ENCODE measurements at places on chromosomes 4 and X. TPM values are rescaled to one million over a fixed set of nuclear protein-coding genes. Genes with fewer than 3 reads are reported as not detected.

- no peak for DNase-seq
Observed at GRCh38 chrX:101377547-101377946, 8.4 kb downstream of the BTK start.

STEEP1 gene
- total RNA-seq: 43.4 TPM

DNA sequence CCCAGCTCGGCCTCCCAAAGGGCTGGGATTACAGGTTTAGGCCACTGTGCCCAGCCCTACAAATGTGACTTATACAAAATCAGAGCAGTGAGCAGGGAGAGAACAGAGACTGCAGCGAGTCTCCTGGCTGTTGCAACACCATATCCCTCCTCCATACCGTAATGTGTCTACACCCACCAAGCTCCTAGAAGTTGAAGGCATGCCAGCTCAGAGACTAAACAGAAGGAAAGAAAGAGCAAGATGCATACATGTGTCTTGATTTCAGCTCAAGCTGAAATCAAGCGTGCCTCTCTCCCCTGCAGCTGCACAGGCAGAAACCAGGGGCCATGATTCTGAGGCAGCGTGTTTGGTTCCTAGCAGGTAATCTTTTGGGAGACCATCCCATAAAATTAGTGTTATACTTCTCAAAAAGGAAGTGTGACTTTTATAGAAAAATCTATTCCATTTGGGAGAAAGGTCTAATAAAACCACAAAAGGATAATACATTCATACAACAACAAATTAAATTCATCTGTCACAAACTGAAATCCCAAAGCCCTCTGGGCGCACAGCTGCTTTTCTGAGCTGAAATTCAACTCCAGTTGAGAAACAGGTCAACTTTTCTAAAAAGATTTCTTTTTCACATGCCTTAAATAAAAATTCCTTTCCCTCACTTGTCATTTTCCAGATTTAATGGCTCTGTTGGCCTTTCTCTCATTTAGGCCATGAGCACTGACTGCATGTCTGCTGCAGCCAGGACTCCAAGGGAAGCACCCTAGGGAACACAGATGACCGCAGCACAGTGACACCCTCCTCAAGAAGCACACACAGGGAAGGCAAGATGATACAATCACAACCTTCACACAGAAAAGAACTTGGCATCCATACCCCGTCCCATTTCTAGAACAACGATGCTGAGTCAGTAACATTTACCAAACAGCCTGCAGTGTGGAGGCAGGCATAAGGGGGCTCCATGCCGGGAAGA is 34.4 kb downstream of the AFAP1 start:
- DNase-seq: no peak

TKTL2 gene
- 45.9 TPM for total RNA-seq

DNA sequence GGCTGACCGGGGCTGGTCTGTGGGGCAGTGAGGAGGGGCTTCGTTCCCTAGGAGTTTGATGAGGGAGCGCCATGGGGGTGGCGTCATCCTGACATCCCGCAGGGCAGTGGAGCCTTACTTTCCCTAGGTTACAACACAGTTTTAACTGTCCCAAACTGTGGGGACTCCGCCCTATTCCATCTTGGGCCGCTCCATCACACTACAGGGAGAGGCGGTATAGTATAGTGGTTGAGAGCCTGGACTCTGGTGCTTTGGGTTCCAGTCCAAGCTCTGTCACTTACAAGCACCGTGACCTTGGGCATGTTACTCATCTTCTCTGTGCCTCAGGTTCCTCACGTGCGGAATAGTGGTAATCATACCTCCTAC is 44.2 kb downstream of the ZNF185 start:
- no peak for DNase-seq

- DNase-seq: no peak
Observed at GRCh38 chr4:108204518-108204917, 35.8 kb upstream of the LEF1 start.

- DNase-seq: no peak
Observed at GRCh38 chr4:179585761-179586160, 2143.5 kb upstream of the AGA start.

DNA sequence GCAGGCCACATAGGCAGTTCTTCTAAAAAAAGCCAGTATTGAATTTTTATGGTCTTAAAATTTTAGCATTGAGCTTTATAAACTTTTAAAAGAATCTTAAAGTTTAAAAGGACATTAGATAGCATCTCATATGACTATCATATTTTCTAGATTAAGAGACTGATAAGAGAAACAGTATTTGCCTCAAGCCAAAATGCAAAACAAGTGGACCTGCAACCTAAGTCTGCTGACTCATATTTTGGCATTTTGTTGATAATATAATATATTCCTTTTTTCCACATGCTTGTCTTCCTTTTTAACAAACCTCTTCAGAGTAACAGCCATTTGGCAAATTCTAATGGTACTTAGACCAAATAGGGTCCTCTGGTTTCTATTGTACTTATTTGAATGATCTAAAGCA is 328.5 kb upstream of the GALNTL6 start:
- DNase-seq: no peak

- DNase-seq: no peak
Observed at GRCh38 chr4:83546786-83547185, 10.9 kb downstream of the GPAT3 start.

DNA sequence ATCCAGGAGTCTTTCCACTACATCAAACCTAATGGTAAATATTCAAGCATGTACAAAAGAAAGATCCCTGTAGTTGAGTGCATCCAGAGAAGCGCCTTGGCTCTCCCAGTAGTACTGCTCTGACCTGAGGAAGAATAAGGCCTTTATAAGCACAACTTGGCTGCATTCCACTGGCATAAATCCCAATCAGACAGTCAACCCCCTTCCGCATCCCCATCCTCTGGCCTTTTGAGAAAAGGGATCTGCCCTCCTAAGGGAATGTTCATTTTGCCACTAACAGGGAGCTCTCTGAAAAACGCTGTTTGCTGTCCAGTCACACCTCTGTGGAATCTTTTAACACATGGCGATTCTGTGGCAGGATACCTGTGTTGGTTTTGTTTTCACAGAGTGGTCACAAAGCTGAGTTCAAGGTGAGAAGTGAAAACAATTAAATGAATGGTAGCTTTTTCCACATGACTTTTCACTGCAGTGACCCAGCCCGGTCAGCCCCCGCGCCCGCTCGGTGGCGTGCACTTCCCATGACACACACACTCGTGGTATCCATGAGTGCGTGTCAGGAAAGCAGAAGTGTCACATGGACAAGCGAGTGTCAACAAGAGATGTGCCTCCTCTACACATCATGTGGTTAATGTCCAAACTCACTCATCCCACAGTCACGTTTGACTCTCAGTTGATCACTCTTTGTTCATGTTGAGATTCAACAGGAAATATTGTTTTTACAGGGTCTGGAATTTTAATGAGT is 112.2 kb upstream of the ENPP6 start:
- peak; percentile 37 for DNase-seq

P2RY10 gene
- total RNA-seq: not detected

MBNL3 gene
- total RNA-seq: 319 TPM

NLGN4X gene
- 15.9 TPM for total RNA-seq

DNA sequence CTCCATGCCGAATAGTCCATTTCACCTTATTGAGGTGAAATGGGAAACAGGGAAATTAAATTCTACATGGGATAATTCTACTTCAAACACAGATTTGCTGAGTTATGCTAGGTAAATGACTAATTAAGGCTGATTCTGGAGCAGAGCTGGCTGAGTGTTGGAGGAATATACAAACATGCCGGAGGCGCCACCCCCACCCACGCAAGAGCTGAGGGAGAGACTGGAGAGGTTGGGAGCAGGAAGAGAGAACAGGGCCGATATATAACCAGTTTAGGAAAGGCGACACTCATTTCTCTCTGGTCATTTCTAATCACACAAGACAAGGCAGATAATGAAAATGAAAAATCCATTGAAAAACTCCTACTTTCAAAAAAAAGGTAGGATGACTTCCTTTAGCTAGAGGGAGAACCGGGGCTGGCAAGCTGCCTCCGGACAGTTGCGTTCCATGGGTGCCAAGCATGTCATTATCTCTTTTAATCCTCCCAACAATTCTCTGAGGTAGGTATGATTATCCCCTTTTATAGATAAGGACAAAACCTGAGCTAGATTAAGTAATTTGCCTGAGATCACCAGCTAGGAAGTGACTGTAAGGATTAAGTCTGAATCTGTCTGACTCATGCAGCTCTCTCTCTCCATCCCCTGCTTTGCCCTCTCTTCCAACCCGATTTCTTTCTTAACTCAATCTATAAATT is 27.6 kb upstream of the CFAP299 start:
- no peak for DNase-seq

DNA sequence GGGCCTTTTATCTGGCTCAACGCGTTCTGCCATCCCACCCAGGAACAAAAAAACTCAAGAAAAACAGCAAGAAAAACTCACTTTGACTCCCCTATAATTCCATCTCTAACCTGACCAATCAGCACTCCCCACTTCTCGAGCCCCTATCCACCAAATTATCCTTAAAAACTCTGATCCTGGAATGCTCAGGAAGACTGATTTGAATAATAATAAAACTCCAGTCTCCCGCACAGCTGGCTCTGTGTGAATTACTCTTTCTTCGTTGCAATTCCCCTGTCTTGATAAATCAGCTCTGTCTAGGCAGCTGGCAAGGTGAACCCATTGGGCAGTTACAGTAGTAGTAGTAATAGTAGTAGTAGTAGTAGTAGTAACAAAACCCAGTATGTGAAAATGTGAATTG is 165.7 kb upstream of the CASK start:
- DNase-seq: no peak
